Muscle of back (tissue), 13 donors: ENCODE measurements at places on chromosomes 3 and 15.
A peak's percentile ranks its signal among the peaks of the same experiment; 100 is the strongest.

DNA sequence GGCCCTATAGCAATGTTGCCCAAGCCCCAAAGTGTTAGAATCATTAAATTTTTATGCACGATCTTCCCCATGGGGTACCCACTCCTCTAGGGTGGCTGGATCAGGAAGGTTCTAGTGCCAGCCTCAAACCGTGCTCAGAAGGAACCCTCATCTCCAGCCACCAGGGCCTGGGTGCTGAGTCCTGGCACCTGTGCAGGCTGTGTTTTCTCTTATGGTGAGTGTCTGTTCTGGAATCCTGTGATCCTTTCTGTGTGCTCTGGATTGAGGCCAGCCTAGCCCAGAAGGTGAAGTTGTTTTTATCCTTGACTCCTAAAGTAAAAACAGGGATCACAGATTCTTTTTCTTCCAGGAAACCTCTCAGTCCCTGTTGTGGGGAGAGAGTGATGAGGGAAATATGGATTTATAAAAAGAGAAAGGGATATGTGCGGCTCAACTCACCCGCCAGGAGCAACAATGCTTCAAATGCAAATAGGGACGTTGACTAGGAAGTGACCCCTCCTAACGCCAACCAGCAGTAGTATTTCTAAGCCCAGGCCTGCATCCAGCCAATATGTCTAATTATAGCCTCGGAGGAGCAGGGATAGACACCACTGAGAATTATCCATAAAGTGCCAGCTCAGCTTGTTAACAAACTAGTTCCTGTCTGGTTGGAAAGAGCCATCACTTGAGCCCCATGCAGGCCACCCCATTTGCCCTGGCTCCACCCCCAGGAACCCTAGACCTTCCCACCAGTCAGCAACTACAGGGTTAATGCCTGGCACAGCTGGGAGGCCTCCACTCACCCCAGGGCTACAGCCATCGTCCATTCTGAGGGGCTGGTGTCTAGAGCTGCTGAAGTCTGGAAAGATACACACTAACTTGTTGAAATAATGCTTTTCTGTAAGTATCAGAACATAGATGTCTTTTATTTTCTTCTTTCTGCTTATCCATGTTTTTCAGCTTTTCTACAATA, 513.5 kb upstream of the PROK2 start:
- DNase-seq, result no peak

DNA sequence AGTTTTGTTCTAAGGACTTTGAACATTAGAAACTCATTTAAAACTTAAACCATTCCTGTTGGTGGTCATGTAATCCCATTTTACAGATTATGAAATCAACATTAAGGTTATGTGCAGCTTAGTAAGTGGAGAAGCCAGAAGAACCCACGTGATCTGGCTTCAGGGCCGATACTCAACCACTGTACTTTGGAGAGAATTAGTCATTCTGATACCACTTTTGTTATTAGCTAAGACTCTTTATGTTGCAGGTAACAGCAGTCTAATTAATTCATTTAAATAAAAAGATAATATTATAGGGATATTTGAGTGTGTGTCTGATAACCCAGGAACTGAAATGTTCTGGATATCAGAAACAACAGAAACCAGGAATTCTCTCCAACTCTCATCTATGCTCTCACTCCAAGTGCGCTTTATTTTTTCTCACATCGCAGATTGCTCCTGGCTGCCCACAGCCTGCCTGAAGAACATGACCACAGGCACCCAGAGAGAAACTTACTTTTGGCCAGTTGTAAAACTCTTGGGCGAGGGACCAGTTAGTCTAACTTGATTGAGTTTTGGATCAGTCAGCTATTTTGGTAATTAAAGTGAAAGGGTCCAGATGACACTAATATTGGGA, 25.2 kb downstream of the UBE2E1 start:
- DNase-seq, result no peak

DNA sequence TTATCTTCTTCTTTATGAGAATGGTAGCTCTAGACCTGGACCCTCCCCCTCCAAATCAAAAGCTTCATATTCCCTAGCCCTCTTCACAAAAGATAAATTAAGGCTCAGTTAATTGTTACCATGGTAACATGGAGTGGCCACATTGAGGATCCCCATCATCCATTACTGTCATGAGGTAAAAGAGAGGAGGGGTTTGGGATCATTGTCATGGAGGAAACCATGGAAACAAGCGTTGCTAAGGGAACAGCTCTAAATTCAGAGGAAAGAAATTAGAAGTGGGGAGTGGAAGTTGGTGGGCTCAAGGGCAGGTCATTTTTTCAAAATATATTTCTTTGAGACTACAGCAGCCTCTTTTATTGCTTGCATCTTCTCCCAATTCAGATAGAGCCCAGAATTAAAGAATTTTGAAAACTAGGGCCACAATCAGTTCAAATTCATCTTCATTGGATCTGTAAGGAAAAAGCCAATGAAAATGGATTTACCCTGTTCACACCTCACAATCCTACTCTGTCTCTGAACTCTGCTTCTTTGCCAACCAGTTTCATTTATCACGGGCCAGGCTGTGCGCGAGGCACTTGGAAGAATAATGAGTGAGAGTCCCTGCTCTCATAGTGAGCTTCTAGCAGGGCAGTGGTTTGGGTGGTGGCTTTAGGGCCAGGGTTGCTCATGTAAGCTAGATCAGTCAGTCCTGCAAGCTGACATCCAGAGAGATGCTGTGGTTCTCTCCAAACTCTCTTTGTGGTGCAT, 11.6 kb upstream of the AEN start:
- DNase-seq, result no peak

DNA sequence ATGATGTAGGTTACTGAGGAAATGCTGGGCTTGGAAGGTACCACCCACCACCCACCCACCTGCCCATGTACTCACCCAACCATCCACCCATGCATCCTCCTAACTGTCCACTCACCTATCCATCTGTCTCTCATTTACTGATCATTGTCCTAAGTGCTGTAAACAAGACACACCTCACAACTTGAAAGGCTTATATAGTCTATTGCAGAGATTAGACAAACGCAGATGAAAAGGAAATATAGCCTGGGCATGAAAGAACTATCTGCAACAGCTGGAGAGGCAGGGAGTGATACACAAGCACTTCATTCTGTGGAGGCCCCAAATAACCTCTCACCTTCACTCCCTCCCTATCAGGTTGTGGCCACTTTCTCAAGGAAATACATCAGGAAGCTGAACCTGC, 54.0 kb downstream of the DAPK2 start:
- no peak for DNase-seq

DNA sequence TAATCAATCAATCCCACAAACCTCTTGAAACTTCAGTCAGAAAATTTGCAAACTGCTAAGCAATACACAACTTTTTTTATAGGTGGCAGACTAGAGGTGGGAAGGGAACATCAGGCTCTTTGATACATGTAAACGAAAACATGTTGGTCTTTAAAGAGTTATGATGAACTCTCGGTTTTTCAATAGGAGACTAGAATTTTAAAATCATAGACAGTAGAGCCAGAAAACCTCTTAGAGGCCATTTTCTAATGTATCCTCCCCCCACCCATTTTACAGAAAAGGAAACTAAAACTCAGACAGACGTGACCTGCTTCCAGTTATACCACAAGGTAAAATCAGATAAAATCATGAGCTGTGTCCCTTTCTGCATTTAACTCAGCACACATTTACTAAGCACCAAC, 179.1 kb upstream of the LPP start:
- DNase-seq, result no peak

GRCh38 chr15:40290918-40291574, 8.2 kb upstream of the ANKRD63 start:
- DNase-seq, result peak; percentile 57

GRCh38 chr3:43262194-43262593, 24.1 kb upstream of the SNRK start:
- DNase-seq, result no peak

DNA sequence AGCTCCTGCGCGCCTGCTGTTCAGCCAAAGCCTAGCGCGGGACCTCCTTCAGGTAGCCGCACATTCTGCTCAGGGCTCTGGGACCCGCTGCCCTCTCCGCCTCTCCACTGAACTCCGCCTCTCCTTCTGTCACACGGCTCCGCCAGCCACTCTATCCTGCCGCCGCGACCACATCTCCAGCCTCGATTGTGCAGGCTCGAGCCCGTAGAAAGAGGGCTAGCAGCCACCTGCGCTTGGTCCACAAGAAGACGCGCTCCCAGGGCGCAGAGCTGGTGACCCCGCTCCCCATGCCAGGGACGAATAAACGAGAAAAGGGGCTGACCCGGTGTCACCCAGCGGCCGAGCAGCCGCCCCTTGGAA, 1.1 kb upstream of the VIPR1 start:
- no peak for DNase-seq

GRCh38 chr15:40314723-40315276, 7.1 kb upstream of the PLCB2 start:
- no peak for DNase-seq

DNA sequence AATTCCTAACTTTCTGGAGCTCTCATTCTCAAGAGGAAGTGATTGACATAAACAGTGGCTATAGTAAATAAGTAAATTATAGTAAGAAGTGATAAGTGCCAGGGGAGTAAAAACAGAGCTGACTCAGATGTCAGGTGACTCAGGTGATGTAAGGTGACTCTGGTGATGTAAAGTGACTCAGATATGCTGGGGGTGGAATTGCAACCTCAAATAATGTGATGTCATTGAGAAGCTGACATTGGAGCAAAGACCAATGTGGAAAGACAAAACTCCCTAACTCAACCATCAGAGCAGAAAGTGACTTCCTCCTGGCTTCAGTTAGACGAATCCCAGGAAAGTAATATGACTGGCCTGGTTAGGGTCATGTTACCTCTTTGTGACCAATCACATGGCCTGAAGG, 144.2 kb upstream of the SNTN start:
- no peak for DNase-seq

DNA sequence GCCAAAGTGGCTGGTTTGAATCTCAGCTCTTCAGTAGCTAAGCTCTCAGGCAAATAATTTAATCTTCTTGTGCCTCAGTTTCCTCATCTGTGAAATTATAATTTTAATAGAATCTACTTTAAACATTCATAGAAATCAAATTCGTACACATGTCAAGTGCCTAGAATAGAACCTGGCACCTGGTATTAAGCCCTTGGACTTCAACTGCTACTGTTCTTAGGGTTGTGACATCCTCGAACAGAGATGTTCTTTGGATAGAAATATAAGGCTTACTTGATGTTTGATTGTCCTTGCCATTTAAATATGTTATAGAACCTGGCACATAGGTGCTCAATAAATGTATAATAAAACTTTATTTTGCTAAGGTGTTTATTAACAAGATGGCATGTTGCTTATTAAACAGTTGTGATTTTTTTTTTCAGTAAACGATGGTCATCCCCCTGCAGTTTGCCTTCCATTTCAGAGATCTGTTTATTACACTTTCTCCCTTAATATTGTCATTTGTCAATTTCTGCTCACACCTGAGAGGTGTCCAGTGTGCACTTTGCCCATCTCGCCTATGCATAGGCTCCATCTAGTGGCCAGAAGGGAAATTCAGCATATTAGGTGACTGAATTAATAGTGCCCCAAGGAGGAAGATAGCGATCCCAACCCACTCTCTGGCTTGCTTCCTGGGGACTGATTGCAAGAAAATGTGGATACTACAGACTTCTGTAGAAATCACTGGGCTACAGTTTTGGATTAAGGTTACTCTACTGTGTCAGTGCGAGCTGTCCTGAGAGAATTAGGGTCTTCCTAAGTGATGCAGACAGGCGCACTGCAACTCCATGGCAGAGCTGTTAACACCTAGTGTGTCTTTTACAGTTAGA, 10.7 kb downstream of the IGF1R start:
- DNase-seq, result no peak

- DNase-seq, result peak; percentile 85
Observed at GRCh38 chr3:66362541-66362941, 138.3 kb downstream of the LRIG1 start.

- DNase-seq, result no peak
Observed at GRCh38 chr15:78228356-78228996, 5.9 kb downstream of the ACSBG1 start.

DNA sequence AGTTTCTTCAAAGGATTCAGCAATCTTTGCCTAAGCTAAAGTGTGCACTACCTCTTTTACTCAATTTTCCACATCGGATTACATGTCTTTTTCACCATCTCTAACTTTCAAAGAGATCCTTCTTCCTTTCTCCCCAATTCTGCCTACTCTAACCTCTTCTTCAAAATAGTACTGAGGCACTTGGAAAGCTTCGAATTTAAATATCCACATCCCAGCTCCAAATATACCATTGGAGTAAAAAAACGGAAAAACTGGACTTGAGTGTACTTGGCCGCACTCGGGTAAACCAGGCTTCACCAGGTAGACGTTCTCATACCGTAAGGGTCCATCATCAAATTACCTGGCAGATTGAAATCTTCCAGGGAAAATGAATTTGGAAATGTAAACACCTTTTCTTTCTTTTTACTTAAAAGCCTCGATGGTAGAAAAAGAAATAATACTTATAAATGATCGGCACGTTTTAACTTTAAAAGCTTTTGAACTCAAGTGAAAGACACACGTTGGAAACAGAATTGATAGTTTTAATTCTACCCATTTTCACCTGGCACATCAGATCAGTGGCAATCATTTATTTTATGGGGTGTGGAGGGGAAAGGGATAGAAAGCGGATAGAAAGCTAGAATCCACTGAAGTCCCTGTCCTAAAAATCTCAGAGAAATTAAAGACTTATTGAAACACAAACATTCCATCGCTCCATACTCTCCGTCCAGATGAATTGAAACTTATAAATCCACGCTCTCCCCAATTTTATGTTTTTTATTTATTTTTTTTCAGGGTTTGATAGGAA, 8.2 kb upstream of the MEIS2 start:
- DNase-seq, result peak; percentile 69

DNA sequence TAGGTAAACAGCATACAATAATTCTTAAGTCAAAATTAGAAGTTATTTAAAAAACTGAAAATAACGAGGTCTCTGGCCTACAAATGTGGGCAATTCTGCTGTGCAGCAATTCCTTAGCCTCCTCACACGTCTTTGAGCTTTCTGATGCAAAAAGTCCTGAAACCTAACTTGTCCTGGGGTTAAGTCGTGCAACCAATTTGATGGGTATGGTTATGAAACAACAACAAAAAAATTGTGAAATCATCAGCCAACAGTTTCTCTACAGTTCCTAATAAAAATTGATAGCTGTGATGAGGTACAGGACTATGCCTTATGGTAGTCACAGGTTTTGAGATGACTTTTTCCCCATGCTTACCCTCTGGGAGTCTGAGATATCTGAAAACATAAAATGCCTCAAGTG, 6.5 kb upstream of the GLB1 start:
- DNase-seq, result no peak

- no peak for DNase-seq
Observed at GRCh38 chr3:79211586-79212359, 556.0 kb downstream of the ROBO1 start.

GRCh38 chr3:184031187-184031792, at the start of gene HTR3D:
HTR3D (plus strand) TSS chr3:184031742; CDS start chr3:184031742, 0 bp downstream.
- no peak for DNase-seq
